ENCODE measurements at places on chromosomes 12 and 14. TPM values are rescaled to one million over a fixed set of nuclear protein-coding genes. Genes with fewer than 3 reads are reported as not detected.

DIO2 gene
- 3.5 TPM for total RNA-seq

GRCh38 chr12:3580094-3580749 is 89.2 kb downstream of the PRMT8 start:
- no peak for DNase-seq

CLEC2D gene
- 0.39 TPM for total RNA-seq

- no peak for DNase-seq
These were observed 3.5 kb downstream of the SERPINA5 start for GRCh38 chr14:94584591-94585280.

DNA sequence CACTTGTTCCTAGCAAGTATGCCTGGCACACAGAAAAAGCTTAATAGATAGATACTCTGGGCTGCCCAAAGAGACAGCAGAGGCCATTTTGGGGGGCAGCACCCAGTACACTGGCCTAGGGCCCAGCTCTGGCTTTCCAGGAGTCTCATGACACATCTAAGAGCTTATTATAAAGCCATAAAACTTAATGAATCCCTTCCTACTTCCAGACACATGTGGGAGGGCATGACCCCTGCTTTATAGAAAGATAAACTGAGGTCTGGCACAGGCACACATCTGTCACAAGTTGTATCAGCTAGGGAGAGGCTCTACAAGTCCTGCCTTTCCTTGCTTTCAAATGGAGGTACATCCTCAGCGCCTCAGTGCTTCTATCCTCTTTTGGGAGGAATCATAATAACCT is 27.1 kb downstream of the FMNL3 start:
- no peak for DNase-seq

GRCh38 chr14:106174206-106174605 is 647.8 kb downstream of the TMEM121 start:
- no peak for DNase-seq

- no peak for DNase-seq
These were observed 159.3 kb downstream of the CAND1 start for GRCh38 chr12:67428431-67428830.

- no peak for DNase-seq
These were observed 90.1 kb downstream of the AACS start for GRCh38 chr12:125155366-125155765.

DNA sequence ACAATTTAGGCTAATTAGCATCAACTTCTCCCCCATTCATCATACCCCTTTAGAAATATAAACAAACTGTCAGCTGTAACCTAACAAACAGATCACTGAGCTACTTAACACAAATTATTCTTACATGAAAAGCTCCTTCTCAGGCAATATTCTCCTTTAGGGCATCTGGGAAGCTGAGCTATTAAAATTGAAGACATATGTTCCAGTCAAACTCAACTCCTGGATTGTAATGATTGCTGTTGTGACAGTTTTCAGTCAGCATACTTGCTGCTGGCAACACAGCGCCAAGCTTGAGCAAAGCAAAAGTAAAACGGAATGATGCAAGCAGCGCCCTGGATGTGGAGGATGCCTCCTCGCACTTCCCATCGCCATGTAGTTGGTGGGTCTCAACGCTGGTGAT is 82.4 kb downstream of the SLC25A21 start:
- peak; percentile 71 for DNase-seq

GRCh38 chr12:10661338-10661737 is 12.5 kb downstream of the STYK1 start:
- no peak for DNase-seq

DNA sequence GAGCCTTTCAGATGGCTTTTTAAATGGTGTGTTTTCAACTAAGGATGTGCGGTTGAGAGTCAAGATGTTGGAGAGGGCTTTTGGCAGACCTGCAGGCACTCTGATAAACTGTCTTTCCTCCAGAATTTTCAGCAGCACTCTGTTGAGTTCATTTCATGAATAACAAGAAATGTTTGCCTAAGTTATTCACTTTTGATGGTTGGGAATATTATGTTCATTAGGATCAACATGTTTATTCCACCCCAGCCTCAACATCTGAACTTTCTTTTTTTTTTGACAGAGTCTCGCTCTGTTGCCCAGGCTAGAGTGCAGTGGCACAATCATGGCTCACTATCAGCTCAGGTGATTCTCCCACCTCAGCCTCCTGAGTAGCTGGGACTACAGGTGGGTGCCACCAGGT is 68.4 kb downstream of the C12orf75 start:
- DNase-seq, result no peak

COX8C gene
- not detected for total RNA-seq

- peak; percentile 11 for DNase-seq
These were observed 168.3 kb downstream of the DAD1 start for GRCh38 chr14:22420598-22421186.

TEDC1 gene
- total RNA-seq, result 61.9 TPM

DNA sequence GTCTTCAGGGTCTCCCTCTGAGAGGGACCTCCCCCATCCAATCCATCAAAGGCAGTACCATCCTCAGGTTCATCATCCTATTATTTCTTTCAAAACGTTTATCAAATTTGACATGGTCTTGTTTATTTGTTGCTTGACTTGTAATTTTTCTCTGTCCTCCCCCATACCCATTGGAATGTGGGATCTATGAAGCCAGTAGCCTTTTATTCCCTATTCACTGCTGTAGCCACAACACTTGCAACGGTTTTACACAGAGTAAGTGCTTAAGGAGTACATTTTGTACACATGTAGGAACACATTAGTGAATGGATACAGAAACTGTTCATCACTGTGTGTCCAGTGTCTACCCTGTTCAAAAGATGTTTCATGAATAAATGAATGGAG is 41.5 kb downstream of the IGF1 start:
- no peak for DNase-seq

GRCh38 chr14:29846339-29847055 is 81.2 kb downstream of the PRKD1 start:
- DNase-seq, result peak; percentile 48

FAM161B gene
- 4.3 TPM for total RNA-seq

GRCh38 chr14:64674829-64675228 is 29.4 kb upstream of the PLEKHG3 start:
- DNase-seq, result no peak

- DNase-seq, result no peak
These were observed 63.7 kb downstream of the RFX4 start for GRCh38 chr12:106646472-106646871.

DNA sequence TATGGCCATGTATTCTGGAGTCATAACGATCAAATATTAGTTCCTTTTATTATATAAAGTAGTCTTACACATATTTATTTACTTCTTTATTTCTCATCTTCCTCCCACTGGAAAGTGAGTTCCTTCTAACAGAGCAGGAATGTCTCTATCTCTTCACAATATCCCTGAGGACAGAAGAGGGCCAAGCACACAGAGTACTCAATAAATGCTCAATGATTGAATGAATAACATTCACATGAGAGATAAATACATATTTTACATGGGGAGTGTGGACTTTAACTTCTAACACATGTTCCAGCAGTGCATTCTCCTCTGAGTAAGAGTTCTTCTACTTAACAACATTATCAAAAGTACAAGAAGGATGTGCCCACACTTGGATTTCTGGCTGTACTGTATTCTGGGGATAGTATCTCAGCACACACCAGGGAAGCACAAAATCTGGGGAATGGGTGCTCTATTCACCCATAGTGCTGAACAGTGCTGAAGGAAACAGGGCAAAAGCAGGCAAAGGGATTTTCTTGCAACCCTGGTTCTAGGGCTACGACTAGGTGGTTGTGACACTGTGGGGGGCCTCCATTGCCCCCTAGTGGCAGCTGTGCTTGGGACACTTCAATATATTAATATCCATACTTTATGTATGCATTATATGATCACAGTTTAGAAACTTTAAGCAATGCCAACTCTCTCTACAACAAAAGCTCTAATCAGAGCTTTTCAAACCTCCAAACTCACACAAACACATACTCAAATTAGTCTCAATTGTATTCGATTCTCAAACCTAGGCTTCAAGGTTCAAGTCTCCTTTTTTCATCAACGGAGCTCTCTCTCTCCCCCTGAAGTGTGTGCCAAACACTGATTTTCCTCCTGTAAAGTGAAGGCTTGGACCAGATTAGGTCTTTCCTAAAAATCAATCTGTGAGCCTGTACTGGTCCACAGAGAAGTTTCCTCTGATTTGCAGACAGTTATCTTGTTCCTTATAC is 115.5 kb downstream of the SLC2A13 start:
- peak; percentile 53 for DNase-seq

GRCh38 chr12:12890543-12891079 is 751 bp upstream of the GPRC5A start:
- peak; percentile 86 for DNase-seq

DNA sequence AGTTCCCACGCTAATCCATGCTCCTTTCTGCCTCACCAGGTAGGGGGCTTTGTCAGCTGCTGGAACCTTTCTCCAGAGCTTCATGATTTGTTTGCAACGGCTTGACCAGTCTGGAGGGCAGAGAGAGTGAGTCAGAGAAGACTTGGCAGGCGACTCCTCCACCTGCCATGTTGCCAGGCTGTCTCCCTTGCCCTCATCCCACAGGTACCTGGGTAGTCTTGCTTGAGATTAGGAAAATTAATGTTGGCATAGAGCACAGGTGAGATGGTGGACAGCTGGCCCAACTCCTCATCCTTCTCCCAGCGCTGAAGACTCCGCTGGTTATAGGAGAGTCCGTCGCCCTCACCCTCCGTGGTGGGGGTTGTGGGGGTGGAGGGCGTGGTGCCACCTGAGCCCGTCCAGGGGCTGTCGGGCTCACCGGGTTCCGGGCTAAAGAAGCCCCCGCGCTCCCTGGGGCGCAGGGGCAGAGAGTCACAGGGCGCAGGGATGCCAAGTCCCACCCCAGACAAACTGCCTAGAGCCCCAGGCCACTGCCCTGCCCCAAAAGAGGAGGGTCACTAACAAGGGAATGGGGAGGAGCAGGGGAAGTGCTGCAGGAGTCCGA is 18.6 kb downstream of the KMT2D start:
- no peak for DNase-seq

GRCh38 chr14:92144708-92145107 is 22.9 kb downstream of the CPSF2 start:
- DNase-seq, result no peak

- DNase-seq, result no peak
These were observed 255.0 kb upstream of the NPAS3 start for GRCh38 chr14:32683679-32684078.

AMDHD1 gene
- total RNA-seq, result 0.11 TPM

DNA sequence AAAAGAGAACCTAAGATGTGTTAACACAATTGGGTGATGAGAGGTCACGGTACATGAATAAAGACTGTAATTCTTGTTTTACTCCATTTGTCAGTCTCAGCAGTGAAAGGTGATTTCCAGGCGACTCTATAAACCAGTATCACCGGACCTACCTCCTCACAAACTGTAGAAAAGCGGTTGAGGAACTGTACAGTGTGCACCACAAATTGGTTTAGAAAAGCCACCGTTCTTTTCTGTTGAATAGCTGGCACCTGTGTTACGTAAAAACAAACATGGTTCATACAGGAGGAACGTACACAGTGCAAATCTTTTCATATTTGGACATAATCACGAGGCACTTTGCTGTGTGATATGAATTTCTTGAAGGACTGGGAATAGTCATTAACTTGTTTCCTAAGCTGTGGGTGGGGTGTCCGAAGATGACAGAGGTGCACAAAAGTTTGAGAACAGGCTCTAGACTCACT is 663 bp downstream of the WASHC3 start:
- DNase-seq, result no peak

GRCh38 chr14:87158283-87158682 is 834.7 kb downstream of the GALC start:
- DNase-seq, result no peak

KRT71 gene
- not detected for total RNA-seq

GRCh38 chr14:64654246-64654900 is 49.9 kb upstream of the PLEKHG3 start:
- DNase-seq, result peak; percentile 89

ZC2HC1C gene
- total RNA-seq, result 4.3 TPM

CNTN1 gene
- total RNA-seq, result 0.06 TPM

DNA sequence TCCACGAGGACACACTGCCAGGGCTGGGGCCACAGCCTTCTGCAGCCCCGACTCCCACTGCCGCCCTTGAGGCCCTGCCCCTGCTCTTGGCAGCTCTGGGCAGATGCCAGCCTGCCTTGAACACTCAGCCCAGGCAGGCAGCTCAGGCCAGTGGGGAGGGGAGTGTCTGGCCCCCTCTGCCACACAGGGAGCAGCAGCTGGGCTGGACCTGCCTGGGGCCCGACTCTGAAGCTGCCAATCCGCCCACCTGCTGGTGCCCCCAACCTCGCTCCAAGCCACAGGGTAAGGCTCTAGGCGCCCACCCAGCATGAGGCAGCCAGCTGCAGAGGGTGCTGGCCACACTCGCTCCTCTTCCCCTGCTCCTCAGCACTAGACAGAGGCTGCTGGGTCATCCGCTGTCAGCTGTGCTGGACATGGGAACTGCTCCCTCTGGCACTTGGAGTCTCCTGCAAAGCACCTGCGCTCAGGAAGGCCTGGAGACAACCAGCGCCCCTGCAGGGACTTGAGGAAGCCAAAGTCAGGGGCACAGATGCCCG is 24.6 kb upstream of the NUDT14 start:
- DNase-seq, result no peak

- DNase-seq, result no peak
These were observed 221.2 kb downstream of the NELL2 start for GRCh38 chr12:44654646-44655639.

GRCh38 chr14:69904246-69904645 is 25.0 kb downstream of the SMOC1 start:
- no peak for DNase-seq

GRCh38 chr12:67633708-67634107 is 14.8 kb upstream of the DYRK2 start:
- DNase-seq, result no peak

GRCh38 chr14:68623826-68624225 is 169.0 kb downstream of the ZFP36L1 start:
- DNase-seq, result no peak

DNA sequence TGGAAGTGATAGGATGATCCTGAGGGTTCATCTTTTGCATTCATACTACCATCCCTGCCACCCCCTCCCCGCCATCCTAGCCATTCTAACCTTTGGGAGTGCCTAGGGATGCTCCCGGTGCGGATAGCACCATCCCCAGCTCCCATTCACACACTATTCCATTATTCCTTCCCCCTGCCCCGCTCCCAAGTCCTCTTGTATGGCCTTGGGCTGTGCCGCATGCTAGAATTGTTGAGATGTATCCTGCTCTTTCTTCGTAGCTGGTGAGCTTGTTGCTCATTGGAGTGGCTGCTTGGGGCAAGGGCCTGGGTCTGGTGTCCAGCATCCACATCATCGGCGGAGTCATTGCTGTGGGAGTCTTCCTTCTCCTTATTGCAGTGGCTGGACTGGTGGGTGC is 644 bp downstream of the TSPAN31 start:
- DNase-seq, result no peak

TMEM132C gene
- total RNA-seq, result 0.42 TPM

ITGB7 gene
- 0.34 TPM for total RNA-seq

- no peak for DNase-seq
These were observed 24.4 kb downstream of the ADCY6 start for GRCh38 chr12:48764521-48764920.

CLEC4D gene
- not detected for total RNA-seq

TRMT61A gene
- 29.5 TPM for total RNA-seq

PRB2 gene
- not detected for total RNA-seq

GRCh38 chr12:108842361-108842760 is 15.0 kb downstream of the SSH1 start:
- no peak for DNase-seq

TMCC3 gene
- total RNA-seq, result 1.5 TPM

JPH4 gene
- not detected for total RNA-seq

TMEM117 gene
- total RNA-seq, result 3.6 TPM

PIANP gene
- total RNA-seq, result 0.06 TPM

Measured in Daoy (cell line).